ENCODE measurements at places on chromosomes 13 and 19.

GRCh38 chr19:17455308-17456123 is 5.2 kb downstream of the NXNL1 start:
- no peak for DNase-seq

DNA sequence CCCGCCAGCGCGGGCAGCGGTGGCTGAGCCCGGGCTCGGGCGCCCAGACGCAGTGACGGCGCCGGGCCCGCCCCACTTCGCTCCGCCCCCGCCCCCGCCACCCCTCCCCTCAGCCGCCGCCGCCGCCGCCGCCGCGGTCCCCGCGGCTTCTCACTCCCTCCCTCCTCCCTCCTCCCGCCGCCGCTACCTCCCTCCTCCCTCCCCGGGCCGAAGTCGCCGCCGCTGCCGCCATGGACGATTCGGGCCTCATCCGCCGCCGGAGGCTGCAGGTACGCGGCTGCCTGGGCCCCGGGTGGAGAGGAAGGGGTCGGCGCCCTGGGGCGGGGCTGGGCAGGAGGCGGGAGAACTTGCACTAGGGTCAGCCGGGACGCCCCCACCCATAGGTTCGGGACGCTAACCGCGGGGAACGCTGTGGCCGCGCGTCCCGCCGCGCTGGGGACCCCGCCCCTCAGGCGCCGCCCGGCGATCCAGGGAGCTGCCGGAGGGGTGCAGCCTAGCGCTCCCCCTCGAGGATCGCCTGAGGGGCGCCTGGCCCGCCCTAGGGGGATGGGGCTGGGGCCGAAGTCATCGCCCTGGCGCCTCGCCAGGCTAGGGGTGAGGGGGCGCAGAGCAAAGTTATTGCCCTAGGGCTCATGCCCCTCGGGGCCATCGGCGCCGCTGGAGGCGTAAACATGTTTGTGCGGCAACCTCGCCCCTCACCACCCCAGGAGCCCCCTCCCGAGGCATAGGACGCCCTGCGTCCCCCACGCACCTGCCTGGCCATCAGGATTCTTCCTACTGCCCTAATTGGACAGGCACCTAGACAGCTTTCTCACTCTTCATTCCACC is 427 bp downstream of the RTBDN start:
- peak; percentile 61 for DNase-seq

- DNase-seq = no peak
Measured at GRCh38 chr19:35533822-35534392, 651 bp downstream of the GAPDHS start.

- DNase-seq = no peak
Measured at GRCh38 chr19:17846146-17846545, 1.6 kb downstream of the JAK3 start.

- DNase-seq = no peak
Measured at GRCh38 chr19:12789098-12789903, 2.0 kb upstream of the JUNB start.

- no peak for DNase-seq
Measured at GRCh38 chr13:80463673-80464352, 122.9 kb upstream of the SPRY2 start.

DNA sequence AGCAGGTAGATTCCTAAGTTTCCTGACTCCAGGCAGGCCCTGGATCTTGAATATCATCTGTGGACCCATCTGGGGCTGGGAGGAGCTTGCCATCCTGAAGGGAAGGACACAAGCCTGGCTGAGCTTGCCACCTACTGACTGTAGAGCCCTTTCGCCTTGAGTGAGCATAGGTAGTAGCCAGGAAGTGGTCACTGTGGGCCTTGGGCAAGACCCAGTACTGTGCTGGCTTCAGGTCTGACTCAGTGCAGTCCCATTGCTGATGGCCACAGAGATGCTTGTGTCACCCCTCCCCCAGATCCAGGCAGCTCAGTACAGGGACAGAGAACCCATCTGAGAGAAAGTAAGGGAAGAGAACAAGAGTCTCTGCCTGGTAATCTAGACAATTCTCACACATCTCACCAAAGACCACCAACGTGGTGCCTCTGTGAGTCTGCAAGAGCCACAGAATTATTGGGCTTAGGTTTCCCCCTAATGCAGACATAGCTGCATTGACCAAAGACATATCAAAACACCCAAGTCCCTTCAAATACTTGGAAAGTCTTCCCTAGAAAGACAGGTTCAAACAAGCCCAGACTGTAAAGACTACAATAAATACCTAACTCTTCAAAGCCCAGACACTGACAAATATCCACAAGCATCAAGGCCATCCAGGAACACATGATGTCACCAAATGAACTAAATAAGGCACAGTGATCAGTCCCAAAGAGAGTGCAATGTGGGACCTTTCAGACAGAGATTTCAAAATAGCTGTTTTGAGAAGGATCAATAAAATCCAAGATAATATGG is 108.2 kb upstream of the WASF3 start:
- peak; percentile 16 for DNase-seq

DNA sequence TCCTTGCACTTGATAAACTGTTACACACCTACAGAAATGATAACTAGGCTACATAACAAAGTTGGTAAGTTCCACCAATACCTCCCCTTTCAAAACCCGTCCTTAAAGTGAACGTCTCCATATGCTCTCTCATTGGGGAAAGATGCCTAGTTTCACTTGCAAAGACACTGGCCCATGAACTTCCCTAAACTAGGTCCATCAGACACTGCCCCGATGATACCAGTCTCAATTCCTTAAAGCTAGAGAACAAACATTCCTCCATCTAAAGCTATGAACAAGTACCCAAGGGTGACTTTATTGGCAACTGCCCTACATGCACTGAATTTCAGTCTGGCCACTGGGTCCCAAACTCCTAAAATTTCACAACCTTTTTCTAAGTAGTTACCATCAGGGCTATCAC is 39.9 kb downstream of the FOXO1 start:
- no peak for DNase-seq

- no peak for DNase-seq
Measured at GRCh38 chr13:93244918-93245280, 18.3 kb downstream of the GPC6 start.

GRCh38 chr19:31562966-31563612 is 213.9 kb upstream of the TSHZ3 start:
- DNase-seq = no peak

GRCh38 chr19:33171916-33172359 is 22.2 kb upstream of the LRP3 start:
- no peak for DNase-seq

DNA sequence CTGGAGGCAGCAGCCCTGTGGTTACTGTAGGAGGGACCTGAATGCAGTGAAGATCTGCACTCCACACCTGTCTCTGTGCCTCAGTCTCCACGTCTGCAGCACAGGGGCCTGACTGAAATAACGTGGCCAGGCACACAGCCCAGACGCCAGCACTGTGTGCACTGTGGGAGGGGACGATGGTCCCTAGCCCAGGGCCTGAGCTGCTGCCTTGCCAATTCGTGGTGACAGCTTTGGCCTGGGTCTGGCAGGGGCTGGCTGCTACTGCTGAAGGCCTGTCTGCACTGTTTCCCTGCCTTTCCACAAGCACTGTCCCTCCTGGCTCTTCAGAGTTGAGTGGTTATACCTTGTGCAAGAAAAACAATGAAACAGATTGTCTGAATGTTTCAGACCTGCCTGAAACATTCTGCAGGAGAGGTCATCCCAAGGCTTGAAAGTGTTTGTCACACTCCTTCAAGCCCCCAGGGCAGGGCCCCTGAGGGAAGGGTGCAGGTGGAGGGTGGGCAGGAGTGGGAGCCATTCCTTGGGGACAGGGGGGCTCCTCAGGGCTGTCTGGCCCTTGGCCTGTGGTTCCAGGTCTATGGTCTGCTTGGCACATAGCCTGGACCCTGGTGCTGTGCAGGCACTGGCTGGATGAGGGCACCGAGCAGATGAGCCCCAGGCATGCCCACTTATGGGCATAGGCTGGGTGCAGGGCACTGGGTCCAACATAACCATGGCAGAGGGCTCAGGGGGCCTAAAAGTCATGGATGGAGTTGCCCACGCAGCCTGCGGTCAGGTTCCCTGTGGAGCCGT is 38.7 kb upstream of the LDLR start:
- no peak for DNase-seq

DNA sequence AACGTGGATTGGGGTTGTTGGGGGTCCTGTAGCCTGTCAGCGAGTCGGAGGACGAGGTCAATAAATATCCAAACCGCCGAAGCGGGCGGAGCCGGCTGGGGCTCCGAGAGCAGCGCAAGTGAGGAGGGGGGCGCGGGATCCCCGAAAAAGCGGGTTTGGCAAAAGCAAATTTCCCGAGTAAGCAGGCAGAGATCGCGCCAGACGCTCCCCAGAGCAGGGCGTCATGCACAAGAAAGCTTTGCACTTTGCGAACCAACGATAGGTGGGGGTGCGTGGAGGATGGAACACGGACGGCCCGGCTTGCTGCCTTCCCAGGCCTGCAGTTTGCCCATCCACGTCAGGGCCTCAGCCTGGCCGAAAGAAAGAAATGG is 754 bp upstream of the SIX5 start:
- DNase-seq = peak; percentile 54

GRCh38 chr13:110125613-110126272 is 181.2 kb downstream of the COL4A1 start:
- no peak for DNase-seq

GRCh38 chr19:49564616-49565045 is 15.7 kb downstream of the NOSIP start:
- DNase-seq = no peak

DNA sequence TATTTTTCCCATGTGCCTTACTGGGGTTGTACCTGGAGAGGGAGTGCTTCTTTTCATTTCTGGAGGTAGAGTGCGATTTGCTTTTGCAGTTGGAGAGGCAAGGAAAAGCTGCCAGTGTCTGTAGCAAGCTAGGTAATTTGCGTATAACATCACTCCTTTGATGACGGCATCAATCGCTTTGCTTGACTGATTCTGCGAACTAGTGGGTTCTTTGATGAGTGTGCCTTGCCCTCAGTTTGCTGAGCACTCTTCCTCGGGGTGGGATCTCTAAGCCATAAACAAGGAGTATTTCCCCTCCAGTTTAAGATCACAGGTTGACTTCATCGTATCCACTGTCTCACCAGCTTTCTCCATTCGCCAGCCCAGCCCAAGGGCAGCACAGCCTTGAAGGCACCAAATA is 344.5 kb downstream of the KCNRG start:
- no peak for DNase-seq

- DNase-seq = no peak
Measured at GRCh38 chr13:80100636-80101035, 240.3 kb downstream of the SPRY2 start.

DNA sequence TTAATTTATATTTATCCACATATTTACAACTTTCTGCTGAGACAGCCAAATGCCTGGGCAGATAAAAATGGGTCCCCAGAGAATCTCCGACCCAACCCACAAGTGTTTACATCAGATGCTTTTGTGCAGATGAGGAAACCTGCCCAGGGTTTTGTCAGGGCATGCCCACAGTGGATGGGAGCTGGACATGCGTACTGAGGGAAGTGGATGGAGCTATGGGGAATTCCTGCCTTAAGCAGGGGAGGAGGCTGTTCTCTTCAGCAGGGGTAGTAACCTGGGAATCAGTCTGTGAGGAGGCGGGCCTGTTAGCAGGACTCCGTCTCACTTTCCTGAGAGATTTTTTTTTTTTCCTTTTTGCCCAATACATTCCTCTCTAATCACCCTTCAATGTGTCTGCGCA is 122.9 kb downstream of the RFC3 start:
- DNase-seq = peak; percentile 3

DNA sequence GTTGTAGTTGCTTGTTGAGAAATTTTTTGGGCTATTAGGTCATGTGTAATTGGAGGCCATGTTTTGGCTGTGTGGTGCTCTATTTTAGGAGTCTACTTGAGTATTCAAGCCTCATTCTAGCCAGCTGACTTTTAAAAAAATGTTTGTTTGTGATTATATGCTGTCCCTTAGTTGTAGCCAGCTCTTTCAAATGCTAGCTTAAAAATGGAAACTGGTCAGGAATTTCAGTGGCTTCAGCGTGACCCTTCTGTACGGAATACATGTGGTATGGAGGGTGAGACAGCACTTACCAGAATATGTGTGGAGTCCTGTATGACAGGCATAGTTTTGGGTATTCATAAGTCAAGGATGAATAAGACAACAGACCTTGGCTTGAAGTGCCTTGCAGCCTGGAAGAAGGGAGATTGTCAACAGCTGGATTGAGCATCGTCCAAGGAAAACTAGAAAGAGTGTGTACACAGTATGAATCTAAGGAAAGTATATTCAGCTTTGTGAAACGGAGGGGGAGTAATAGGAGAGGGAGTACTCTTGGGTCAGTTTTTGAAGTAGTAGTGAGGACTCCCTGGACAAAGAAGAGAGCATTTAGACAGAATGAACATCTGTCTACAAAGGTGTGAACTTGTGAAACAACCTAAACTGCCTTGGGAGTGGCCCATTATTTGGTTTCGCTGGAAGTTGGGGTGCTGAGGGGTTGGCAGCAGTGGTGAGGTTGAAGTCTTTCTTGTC is 20.0 kb upstream of the WTIP start:
- DNase-seq = no peak

DNA sequence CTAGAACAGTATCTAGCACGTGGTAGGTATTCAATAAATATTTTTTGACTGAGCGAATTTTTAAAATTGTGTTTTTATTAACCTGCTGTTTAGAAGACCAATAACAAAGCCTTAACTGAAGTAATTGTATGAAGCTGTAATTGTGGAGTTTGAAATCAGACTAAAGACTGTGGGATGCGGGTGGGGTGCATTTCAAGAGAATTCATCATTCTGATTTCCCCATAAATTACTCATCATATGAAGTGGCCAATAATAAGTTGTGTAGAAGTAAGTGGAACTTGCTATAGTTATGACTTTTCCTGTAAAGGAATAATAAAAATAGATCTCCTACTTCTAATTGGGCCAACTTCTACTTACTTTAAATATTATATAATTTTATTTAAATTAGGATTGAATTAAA is 449.3 kb downstream of the PCDH9 start:
- DNase-seq = no peak

- DNase-seq = peak; percentile 81
Measured at GRCh38 chr19:8638078-8638619, 7.7 kb downstream of the NFILZ start.

DNA sequence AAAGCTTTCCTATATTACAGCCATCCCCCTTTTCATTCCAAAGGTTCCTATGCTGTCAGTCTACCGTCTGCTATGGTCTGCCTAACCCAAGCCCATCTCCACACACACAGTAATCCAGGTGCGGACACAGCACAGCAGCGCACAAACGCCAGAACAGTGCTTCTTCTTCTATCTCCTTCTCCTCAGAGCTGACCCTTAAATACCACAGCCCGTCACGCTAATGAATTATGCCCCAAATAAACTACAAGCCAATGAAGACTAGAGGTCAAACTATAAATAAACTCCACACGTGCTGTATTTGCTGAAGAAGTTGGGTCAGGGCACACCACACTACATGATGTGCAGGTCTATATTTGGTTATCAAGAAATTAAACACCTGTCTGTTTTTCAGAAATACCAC is 71.8 kb downstream of the TBC1D4 start:
- no peak for DNase-seq

- peak; percentile 54 for DNase-seq
Measured at GRCh38 chr13:23771956-23772355, 117.2 kb downstream of the MIPEP start.

DNA sequence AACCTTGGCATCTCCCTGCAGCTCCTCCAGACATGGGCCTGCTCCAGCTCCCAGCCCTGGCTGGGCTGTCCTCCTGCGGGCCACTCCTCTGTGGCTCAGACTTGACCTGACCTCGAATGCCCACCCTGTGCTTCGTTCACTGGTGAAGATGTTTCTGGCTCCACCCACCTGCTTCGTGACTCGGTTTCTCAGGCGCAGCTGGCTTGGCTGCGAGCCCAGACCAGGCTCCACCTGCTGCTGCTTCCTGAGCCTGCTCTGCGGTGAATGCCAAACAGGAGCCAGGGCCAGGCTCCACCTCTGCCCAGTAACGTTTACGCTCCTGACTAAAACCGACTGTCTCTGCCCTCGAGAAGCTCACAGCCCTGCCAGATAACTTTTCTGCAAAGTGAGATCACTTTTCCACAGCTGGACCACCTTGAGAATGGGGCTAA is 8.9 kb upstream of the RSPH6A start:
- DNase-seq = no peak

Data from T47D (cell line).